ENCODE measurements at places on chromosomes 2 and 18. TPM values are rescaled to one million over a fixed set of nuclear protein-coding genes. Genes with fewer than 3 reads are reported as not detected.

DNA sequence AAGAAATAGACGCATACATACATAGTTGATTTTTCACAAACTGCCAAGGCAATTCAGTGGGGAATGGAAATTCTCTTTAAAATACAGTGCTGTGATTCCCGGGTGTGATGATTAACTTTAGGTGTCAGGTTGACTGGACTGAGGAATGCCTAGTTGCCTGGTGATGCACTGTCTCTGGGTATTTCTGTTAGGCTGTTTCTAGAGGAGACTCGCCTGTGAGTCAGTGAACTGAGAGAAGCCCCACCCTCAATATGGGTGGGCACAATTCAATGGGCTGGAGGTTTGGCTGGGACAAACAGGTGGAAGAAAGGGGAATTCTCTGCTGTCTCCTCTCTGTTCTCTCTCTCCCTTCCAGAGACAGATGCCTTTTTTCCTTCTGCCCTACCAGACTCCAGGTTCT lies 187.6 kb downstream of the ARHGAP28 start:
- no peak for DNase-seq

The STK39 gene
- total RNA-seq: 12.6 TPM

- DNase-seq: peak; percentile 49
Observed at GRCh38 chr2:118016911-118017310, 3.0 kb upstream of the CCDC93 start.

GRCh38 chr2:119431976-119432850 lies 559 bp downstream of the TMEM37 start:
- DNase-seq: peak; percentile 71

The TMEM247 gene
- not detected for total RNA-seq

The CTNNA2 gene
- not detected for total RNA-seq

GRCh38 chr2:160810406-160810805 lies 316.8 kb upstream of the RBMS1 start:
- no peak for DNase-seq

- DNase-seq: peak; percentile 57
Observed at GRCh38 chr2:128317181-128317898, 1.3 kb downstream of the HS6ST1 start.

- DNase-seq: no peak
Observed at GRCh38 chr18:23990474-23991410, 23.8 kb upstream of the TTC39C start.

- no peak for DNase-seq
Observed at GRCh38 chr2:133839677-133840076, 271.4 kb upstream of the NCKAP5 start.

DNA sequence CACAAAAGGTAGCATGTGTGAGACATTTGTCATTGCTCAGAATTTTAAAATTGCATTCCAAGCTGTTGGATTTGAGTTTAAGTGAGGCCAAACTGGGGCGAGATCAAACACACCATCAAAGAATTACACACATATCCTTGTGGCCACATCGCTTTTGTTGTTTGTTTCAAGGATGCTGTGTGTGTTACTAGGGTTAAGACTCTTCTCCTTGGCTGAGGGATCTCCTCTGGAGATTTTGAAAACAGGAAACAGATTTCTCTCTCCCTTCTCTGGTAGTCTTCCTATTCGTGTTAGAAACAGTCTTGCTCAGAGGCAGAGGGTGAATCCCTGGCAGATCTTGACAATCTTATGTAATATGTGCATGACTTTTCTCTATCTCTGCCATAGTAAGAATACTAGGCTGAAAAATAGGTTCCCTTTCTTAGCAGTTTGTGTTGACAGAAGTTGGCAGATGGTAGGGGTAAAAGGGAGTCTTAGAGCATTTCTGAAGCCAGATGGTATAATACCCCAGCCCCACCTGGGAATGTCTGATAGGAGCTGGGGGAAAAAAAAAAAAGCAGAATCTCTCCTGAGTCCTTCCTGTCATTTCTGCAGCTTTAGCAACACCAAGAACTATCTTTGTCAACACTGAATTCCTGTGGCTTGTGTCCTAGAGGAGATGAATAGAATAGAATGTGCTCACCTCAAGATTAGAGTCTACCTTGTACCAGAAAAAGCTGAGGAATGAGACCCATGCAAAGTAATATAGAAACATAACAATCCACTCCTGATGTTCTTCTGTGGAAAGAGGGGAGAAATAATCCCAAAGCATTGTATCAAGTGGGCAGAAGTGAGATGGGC lies 101.8 kb downstream of the XRCC5 start:
- DNase-seq: no peak

DNA sequence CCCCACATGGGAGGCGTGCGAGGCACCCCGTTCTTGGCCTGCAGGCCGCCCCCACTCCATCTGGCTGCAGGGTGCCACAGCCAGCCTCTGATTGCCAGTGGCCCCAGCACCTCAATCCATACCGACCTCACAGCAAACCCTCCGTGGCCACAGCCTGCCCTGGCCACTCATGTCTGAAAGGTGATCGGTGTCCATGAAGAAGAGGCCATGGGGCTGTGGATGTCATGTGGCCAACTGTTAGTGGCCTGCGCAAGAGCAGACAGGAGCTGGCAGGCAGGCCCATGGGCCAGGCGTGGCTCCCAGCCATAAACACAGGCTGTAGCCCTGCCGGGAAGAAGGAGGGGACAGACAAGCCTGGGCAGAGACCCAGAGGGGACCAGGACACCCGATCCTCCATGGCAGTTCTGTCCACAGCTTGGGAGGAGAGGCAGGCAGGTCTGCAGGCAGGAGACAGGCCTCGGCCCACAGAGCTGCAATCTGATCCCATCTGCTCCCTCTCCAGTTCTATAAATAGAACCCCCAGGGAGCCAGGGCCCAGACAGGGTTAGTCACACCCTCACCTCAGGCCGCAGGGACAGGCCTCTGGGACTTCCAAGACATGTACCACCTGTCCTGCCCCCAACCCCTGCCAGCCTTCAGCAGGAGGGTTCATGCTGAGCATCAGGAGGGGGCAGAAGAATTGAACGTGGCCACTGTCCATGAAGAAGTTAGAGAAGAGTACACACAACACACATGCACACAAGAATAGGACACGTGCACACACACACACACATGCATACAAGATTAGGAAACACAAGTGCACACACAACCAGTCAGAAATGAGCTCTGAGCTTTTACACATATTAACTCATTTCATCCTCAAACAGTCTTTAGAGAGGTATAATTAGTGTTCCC lies 16.9 kb downstream of the STEAP3 start:
- DNase-seq: peak; percentile 73

DNA sequence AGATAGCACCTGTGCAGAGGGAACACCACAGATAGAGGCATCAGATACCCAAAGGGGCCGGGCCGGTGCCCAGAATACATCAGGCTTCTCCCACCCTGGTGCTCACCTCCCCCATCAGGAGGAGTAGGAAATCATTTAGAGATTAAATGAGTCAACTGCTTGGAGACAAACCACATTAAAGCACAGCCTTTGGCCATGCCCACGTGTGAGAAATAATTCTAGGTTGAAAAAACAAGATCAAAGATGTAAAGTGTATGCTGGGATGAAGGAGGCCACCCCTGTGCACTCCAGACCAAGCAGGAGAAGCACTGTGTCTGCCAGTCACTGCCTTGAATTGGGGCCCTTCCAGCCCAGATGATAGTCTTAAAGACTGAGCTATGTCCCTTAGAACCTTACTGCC lies 152.8 kb upstream of the ACAA2 start:
- DNase-seq: no peak

DNA sequence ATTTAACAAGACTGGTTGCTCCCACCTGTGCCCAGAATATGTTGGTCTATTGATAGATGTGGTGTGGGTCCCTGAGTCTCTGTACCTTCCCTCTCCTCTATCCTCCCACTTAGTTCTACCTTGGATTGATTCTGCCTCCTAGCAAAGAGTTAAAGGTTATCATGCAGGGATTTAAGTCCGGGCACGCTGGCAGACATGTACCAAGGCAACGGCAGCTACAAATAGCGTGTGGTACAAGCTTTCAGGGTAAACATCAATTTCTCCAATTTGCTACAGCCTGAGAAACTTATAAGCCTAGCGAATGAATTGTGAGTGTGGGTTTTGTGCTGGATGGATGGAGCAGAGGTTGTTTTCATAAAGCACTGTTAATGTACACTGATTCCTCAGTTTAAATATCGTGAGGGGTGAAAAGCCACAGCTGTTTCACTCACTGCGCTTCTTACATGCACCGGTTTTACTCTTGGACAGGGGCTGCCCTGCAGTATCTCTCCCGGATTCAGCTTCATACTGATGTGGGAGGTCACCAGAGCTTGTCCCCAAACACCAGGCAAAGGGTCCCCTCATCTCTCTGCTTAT lies 289.8 kb downstream of the ICOS start:
- DNase-seq: no peak

The CTLA4 gene
- total RNA-seq: 0.86 TPM

GRCh38 chr2:150125188-150125587 lies 362.3 kb downstream of the RND3 start:
- no peak for DNase-seq

DNA sequence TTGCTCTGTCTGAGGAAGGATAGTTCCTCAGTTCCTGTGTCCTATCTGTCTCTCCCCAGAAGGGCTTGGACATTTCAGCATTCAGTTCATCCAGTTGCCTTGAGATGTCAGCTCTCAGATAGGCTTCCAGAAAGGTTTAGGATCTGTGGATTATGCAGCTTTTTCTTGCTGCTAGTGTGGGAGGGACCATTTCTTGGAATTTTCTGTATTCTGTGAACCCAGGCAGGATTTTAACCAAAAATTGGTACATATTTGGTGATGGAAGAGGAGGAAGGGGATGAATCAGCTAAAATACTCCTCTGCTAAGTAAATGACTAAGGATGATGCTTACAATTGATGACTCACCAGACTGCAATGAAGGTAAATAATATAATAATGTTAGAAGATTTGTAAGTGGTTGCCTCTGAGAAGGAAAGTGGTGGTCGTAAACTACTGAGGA lies 58.6 kb upstream of the DOCK10 start:
- DNase-seq: no peak

DNA sequence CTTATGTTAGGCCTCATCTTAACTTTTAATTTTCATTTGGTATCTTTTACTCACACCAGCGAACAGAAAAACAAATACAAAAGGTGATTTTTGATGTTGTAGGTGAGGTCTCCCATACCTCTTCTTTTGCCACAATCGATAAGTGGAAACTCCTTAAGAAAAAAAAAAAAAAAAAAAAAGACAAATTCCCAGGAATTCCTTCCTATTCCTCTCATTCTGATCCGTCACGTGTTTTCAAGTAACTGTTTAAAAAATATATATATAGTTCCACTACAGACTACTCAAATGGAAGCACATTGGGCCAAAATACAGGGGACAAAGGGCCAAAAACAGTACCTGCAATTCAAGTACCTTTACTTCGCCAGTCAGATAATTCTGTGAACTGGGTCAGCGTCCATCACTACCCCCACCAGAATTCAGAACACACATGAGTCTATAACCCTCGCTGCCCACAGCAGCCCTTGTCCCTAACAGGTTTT lies 16.5 kb downstream of the NMUR1 start:
- DNase-seq: no peak

DNA sequence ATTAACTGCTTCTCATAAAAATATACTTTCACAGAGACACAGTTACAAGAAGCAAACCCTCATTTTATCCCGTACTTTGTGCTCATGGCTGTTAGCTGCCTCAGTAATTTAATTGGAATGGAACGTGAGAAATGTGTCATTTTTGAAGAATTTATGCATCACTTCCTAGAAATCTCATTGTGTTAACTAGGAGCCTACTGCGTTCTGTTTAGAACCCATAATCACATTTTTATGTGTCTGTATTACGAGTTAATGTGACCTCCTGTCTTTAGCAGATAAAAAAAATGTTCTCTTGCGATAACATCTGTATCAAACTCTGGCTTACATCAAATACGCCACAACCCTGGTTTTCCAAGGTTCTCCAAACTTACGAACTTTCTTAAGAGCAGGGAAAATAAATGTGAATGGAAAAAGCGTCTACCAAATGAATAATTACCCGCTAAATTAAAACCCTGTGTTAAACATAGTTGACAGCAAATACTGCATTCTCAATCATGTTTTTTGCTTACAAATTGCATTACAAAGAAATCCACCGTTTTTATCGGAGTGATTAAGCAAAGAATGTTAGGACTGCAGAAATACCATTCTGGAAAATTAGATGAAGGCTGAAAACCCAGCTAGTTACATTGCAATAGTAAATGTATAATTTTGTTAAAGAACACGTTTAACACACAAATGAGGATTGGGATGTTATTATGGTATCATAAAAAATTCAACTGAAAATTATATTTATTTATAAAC lies 12.1 kb upstream of the GBX2 start:
- no peak for DNase-seq

GRCh38 chr18:44514766-44515165 lies 165.9 kb upstream of the SETBP1 start:
- DNase-seq: no peak

DNA sequence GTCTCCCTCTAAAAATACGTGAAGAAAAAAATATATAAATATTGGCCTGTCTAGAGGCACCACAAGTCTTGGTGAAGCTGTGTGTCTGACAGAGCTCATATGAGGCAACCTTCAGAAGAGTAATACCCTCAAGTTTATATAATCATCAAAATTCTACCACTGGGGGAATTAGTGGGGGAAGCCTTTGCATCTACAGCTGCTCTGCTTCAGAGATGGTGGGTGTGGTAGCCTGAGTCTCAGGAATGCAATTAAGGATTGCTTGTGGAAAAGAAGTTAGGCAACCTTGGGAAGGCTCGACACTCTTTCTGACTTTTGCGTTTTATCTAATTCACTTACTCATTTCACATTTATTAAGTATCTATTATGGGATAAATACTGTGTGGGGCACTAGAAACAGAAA lies 17.4 kb downstream of the TPGS2 start:
- no peak for DNase-seq

GRCh38 chr2:101234169-101234938 lies 18.3 kb upstream of the CNOT11 start:
- DNase-seq: no peak

DNA sequence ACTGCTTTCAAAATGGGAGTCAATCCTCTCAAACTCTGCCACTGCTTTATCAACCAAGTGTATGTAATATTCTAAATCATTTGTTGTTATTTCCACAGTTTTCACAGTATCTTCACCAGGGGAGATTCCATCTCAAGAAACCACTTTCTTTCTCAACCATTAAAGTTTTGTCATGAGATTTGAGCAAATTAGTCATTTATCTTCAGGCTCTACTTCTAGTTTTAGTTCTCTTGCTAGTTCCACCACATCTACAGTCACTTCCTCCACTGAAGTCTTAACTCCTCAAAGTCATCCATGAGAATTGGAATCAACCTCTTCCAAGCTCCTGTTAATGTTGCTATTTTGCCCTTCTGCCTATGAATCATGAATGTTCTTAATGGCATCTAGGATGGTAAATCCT lies 545.8 kb downstream of the ARHGAP15 start:
- no peak for DNase-seq

- DNase-seq: no peak
Observed at GRCh38 chr2:1607971-1608688, 136.2 kb downstream of the PXDN start.

The ERMN gene
- total RNA-seq: 0.21 TPM

GRCh38 chr18:23154030-23154429 lies 18.7 kb downstream of the CABLES1 start:
- DNase-seq: no peak
